ENCODE measurements at places on chromosomes 3 and 15.

DNA sequence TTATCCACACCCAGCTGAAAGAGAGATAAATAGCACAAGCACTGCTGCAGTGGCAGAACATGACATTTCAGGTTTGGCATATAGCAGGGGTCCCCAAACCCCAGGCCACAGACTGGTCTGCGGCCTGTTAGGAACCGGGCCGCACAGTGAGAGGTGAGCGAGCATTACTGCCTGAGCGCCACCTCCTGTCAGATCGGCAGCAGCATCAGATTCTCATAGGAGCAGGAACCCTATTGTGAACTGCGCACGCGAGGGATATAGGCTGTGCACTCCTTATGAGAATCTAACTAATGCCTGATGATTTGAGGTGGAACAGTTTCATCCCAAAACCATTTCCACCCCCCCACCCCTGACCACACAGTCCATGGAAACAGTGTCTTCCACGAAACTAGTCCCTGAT is 54.6 kb downstream of the CCR4 start:
- DNase-seq = no peak

- no peak for DNase-seq
Measured at GRCh38 chr3:134441821-134442220, 44.0 kb downstream of the ANAPC13 start.

- DNase-seq = no peak
Measured at GRCh38 chr3:121998030-121998580, 23.9 kb downstream of the ILDR1 start.

- no peak for DNase-seq
Measured at GRCh38 chr3:54547051-54547450, 380.8 kb downstream of the LRTM1 start.

DNA sequence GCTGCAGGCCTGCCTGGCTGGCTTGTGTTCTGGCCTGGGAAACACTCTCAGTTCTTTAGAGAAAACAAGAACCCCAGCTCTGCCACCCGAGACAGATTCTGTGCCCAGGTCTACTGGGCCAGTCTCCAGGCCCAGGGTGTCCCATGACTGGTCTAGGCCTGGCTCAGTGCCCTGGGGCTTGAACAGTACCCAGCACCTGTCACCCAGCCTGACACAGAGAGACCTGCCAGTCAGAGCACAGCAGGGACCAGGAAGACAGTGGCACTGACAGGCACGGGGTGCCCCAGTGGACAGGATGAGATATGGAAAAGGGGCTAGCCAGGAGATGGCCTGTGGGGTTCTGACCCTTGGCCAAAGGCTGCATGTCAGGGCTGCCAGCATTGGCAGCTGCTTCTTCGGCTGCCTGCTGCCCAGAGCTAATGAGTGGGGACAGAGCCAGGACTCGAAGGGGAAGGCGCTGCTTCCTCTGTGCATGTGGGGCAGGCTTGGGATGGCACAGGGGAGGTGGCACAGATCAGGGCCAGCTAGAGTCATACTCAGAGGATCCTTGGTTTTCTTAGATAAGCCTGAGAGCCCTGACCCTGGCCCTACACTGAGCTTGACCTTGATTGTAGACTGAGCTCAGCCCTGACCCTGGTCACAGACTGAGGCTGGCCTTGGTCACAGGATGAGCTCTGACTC is 15.1 kb downstream of the CCDC33 start:
- no peak for DNase-seq

DNA sequence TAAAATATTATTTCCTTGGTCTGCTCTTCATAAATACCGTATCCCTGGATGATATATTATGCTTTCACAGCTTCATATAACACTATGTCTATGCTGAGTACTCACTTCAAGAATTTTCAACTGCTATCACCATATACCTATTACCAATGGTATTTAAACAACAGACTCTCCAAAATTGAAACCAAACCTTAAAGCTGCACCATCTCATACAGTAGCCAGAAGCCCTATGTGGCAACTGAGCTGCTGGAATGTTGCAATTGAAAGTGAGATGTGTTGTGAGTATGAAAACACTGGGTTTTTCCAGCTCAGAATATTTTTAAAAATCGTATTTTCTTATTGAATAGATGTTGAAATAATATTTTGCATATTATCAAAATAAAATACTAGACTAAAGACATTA is 130.1 kb upstream of the GOLGA6L6 start:
- no peak for DNase-seq

DNA sequence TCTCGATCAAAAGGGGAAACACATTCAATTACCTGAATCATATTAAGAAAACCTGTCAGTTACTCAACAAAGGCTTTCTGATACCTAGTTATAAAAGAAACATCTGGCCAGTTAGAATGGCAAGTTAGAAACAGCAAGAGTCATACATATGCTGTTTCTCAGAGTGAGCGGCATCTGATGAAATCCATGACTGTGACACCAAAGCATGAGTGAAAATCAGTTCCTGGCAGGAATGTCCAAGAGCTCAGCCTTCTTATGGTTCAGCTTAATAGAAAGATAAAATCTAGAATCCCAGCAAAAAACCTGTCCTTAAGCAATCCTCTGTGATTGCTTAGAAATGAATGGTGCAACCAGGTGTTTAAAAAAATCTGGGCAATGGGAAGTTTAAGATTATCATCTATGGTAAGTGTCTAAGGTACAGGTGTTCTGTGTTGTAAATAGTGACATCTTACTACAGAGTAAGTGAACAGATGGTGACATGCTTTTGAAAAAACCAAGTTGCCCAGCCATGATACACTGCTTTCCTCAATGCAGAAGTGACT is 18.8 kb downstream of the B4GALT4 start:
- no peak for DNase-seq

DNA sequence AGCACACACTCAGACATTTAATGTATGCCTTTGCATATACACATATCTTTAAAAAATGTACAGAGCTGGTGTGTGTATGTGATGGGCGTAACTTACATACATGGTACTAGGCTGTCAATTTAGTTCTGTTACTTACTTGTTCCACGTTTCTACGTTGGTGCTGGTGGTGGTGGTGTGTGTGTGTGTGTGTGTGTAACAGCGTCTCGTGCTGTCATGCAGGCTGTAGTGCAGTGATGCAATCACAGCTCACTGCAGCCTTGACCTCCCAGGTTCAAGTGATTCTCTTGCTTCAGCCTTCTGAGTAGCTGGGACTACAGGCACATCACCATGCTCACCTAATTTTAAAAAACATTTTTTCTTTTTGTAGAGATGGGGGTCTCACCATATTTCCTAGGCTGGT is 64.2 kb downstream of the ISG20 start:
- DNase-seq = no peak

DNA sequence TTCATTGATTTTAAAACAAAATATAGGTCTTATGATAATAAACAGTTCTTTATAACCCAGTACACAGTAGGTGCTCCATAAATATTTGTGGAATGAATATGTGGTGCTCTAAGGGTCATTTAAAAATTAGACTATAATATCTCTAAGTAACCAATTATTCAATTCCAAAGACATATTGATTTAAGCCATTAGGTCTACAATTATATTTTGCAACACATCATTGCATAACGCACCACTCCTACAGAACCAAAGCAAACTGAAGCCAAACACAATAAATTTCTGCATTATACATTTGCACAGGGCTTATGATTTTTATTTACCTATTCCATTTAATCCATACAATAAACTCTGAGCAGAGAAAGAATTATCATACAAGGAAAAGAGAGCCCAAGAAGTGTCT is 104.3 kb downstream of the ABI3BP start:
- DNase-seq = no peak

GRCh38 chr3:25483456-25483855 is 55.4 kb downstream of the RARB start:
- DNase-seq = no peak

- DNase-seq = no peak
Measured at GRCh38 chr3:19159966-19160635, 11.8 kb downstream of the KCNH8 start.

- no peak for DNase-seq
Measured at GRCh38 chr3:46901061-46901460, 23.5 kb downstream of the PTH1R start.

GRCh38 chr15:62124176-62124972 is 40.7 kb downstream of the C2CD4B start:
- DNase-seq = no peak

DNA sequence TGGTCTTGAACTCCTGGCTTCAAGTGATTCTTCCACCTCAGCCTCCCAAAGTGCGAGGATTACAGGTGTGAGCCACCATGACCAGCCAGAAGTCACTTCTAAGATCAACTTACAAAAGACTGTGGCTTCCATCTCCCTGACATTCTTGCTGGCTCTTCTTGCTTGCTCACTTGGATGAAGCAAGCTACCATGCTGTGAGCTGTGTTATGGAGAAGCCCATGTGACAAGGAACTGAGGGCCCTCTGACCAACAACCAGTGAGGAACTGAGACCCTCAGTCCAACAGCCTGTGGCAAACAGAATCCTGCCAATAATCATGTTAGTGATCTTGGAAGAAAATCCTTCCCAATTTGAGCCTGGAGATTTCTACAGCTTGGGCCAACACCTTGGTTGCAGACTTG is 7.2 kb upstream of the VPS8 start:
- DNase-seq = no peak

DNA sequence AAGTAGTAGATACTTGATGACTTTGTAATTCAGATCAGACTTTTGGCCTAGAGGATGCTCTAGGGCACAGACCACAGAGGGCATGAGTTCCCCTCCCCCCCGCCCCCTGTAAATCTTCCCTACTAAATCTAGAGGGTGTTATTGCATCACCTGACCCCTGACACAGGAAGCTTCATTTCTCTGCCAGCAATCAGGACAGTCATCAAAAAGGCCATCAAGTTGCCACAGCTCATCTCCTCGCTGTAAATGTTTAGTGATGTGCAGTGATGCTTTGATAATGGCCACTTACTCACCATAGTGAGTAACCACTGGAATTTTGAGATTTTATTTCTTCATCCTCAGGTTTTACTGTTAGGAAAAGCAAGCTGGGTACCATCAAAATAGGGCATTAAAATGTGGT is 289.2 kb upstream of the CHRM5 start:
- DNase-seq = no peak

DNA sequence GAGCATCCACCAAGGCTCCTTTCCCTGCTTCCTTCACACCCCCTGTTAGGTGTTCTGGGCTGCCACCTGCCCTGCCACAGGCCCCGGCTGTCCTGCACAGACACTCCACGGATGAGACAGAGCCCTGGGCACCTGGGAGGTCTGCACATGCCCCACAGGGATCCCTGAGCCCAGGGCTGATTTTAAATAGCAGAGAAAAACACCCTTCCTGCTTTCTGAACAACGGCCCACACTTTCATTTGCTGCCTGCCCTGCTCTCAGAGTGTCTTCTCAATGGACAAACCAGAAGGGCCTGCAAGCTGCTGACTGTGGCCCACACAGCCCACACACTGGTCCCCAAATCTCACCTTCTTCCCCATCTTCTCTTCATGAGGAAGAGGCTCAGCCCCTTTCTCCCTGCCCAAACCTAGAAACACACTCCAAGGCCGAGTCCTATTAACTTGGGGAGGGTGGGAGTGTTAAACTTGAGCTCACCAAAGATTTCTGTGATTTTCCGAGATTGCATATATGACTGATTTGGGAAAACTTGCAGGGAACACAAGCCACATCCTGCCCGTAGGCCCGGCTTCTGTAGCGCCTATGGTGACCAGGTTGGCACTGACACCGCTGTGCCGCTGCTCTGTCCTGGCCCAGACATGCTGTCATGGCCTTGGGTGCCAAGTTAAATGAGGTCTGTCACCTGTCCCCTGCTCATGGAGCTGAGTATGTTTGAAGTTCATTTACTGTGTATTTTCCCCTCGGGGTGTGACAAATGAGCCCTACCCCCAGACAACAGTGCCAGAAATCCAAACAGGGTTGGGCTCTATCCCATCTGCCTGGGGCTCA is 47.2 kb upstream of the KLF13 start:
- DNase-seq = no peak

DNA sequence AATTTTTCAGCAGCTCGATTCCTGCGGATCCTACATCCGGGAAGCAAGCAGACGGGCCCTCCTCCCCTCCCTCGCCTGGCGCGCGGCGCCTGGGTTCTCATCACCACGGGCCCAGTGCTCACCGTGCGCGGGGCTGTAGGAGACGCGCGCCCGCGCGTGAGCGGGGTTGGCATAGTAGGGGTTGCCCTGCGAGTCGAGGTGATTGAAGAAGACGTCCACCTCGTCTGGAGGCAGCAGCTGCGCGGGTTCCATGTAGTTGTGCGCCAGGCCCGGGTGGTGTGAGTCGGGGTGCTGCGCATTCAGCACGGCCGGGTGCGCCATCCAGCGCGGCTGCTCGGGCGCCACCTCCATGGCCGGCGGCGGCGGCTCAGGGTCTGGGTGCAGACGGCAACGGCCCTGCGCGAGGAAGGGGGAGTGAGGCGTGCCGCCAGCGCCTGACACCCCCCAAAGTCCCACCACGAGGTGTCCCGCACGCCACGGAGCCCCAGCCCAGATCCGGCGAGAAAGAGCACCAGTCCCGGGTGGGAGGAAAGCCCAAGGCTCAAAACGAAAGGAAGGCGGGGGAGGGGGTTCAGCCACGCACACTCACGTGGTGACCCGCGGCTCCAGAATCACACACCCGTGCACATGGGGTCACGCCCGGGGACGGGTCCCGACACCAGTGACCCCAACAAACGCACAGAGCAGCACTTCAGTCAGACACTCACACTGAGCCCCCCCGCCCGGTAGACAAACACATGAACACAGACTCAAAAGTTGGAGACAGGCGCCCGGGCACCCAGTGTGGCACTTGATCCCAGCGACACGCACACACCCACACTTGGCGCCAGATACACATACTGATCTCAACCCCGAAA is 6.1 kb downstream of the GATA2 start:
- DNase-seq = no peak

GRCh38 chr3:41462103-41462691 is 262.9 kb downstream of the CTNNB1 start:
- no peak for DNase-seq

DNA sequence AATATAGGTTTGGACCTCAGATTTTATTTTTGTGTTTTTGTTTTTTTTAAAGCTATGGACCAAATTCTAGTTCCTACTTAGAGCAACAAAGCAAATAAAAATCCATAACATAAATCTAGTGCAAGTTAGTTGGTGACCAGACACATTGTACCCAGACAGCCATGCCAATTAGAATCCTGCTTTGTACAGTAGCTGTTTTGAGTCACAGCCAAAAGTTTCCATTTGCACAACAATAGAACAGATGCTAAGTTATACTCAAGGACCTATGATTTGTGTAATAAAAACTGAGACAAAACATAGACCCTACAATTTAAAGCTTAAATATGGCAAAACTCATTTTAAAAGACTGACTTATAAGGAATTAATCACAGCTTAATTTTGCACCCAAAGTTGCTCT is 513.1 kb upstream of the CBLB start:
- no peak for DNase-seq

DNA sequence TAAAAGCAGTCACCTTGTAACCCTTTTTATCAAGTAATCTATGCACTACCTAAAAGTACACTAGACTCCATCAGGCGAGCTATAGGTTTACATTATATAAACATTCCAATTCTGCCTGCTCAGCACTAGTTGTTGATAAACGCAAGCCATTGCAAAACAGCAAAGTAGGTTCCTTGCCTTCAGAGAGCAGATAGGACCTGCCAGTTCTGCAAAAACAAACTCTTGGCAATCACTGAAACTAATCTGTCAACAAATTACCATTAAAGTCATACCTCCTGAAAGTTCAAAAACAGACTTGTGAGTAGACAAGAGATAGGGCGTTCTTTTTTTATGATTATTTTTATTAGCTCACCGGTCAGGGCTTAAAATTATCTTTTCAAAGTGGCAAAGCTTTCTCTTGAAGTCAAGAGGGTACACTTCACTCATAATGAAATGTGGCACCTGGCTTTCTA is 392.5 kb downstream of the FOXP1 start:
- DNase-seq = no peak
